ENCODE measurements at places on chromosomes 4 and X. TPM values are rescaled to one million over a fixed set of nuclear protein-coding genes. Genes with fewer than 3 reads are reported as not detected.

- no peak for DNase-seq
Measured at GRCh38 chrX:39856472-39857121, 241.2 kb downstream of the BCOR start.

GRCh38 chr4:11483046-11483445, 54.4 kb upstream of the HS3ST1 start:
- no peak for DNase-seq

The CSAG3 gene
- 0.26 TPM for total RNA-seq

The LNX1 gene
- 0.18 TPM for total RNA-seq

The RAB39B gene
- total RNA-seq: 2.0 TPM

DNA sequence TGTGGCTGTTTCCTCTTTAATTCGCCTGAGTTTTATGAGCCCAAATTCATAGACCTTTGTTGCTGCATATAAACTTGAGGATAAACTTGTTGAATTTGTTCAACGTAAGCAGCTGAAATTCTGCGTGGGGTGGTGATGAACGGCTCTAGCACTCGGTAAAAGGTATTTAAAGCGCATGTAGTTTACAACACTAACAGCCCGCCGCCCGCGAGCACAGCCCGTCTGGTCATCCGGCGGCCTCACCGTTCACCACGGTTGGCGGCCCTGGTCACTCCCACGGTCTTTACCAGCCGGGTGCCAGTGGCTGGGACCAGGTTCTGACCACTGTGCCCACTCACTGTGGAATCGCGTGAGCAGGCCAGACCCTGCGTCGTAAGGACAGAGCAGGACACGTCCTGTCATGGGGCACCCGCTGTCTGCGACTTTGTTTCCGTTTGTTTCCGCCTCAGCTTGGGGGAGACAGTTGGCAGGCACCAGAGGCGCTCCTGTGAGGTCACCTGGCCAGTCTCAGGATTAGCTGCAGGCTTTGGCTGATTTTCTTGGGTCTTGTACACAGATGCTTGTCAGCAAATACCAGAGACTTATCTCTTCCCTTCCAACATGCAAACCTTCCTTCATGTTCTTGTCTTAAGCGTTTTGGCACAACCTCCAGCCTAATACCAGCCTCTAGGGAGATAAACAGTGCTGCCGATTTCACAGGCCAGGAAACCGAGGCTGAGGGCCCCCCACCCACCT, 36.8 kb upstream of the SPON2 start:
- no peak for DNase-seq

All from Panc1 (cell line).